ENCODE measurements at places on chromosomes 16 and 17.

GRCh38 chr17:14153374-14153773 is 83.3 kb downstream of the CDRT15 start:
- DNase-seq = no peak

DNA sequence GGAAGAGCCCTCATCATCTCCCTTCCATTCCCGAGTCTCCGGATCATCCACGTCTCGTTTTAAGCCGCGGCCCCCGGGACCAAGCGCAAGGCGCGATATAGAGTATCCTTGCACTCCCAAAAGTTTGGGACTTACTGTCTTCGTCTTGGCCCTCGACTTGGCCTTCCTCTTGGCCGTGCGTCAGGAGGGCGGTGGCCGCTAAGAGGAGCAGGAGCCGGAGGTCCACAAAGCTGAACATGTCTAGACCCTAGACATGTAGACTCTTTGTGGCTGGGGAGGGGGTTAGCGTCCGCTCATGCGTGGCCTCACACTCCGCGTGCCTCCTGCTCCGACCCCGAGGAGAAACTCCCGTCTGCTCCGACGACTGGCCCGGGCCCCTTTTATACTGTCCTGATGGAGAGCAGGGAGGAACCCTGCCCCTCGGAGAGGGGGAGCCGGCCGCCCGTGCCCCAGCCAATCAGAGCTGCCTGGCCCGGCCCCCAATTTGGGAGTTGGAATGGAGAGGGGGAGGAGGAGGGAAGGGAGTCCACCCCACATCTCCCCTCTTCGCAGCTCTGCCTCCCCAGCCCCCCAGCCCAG is at the start of gene COL1A1:
Gene COL1A1, minus strand, starts transcription at position 356 of the 579 bp plus-strand sequence. Its CDS starts 118 bp downstream, at position 238.
- DNase-seq = peak; percentile 93

DNA sequence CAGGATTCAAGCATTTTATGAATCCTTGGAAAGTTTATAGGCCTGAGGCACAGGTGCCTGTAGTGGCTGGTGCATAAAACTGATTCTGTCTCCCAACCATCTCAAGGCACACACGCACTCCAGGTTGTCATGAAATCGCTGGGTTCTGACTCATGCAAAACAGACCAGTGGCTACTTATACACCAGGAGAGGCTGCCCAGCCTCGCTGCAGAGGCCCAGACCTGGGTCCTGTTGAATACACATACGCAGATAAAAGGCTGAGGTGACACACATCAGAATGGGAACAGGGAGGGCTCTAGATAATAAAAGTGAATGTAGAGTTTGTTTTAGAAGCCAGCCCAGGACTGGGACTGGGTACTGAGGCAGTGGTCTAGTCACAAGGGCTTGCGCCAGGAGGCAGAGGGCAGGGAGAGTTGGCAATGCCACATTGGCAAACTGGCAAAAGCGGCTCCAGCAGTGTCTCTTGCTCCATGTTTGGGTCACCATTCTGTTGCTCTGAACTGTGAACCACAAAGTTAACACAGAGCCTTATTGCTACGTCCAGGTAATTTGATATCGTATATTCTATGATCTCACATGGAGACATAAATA is 13.6 kb downstream of the OR1D5 start:
- DNase-seq = no peak

DNA sequence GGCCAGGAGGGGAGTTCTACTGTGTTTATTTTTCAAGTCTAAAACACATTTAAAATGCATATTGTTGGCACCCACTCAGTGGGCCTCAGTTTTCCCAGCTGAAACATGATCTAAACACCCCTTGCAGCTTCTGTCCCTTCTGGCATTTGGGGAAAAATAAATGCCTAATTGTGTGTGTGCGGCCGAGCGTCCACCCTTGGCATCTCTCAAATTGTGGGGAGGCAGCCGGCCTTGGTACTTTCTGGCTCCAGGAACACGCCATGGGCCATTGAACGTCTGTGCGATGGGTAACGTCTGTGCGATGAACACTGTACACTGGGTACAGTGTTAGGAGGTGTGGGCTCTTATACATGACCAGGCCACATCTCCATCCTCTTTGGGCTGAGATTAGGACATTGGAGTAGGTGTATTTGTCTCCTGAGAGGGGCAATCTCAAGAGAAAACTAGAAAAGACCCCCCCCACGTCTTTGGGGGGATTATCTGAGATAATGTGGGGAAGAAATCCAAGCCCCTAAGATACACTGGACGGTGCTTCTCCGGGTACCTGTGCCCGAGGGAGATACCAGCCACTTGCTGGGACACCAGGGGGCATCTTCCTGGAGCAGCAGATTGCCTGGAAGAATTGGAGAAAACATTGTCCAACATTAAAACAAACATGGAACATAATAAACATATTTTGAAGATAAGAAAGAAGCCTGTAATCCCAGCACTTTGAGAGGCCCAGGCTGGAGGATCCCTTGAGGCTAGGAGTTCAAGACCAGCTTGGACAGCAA is 54.9 kb downstream of the RAB11FIP4 start:
- no peak for DNase-seq

GRCh38 chr17:73546770-73547536 is 97.3 kb downstream of the SDK2 start:
- no peak for DNase-seq

DNA sequence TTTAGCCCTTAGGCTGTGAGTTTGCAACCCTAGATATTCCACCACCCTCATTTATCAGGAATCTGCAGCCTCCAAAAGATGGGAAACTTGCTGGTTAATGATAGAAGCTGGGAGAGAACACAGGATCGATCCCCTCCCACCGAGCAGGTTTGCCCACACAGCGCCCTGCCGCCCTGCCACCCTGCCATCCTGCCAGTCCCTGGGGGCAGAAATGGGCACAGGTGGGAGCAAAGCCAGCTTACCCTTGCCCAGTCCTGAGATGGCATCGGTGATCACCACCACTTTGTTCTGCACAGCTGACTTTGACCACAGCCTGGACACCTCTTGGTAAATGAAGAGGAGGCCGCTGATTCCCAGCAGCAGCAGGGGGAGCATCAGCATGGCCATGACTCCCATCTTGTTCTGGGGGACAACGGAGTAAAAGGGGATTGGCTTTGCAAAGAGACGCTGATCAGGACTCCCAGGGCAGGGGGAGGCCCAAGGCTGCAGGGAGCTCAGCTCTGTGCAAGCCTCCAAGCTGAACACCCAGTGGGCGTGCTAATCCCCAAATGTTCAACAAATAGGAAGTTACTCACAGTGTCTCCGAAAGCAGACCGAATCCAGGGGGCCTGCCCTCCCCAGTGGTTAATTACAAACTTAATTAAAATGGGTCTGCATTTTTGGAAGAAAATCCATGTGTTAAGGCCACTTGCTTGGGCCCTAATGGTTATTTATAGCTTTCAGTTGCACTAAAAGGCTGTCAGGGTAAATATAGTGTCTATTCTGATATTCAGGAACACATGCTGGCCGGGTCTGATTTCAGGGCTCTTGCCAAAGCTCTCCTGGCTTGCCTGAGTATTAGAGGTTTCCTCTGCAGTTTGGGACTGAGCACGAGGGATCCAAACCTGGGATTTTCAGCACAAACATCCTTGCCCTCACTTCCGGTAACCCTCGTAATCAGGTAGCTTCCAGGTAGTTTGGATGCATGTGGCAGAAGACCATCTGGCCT is at the start of gene DHRS7C:
Gene DHRS7C, minus strand, starts transcription at position 704 of the 988 bp plus-strand sequence. Its CDS starts 308 bp downstream, at position 396.
- no peak for DNase-seq

- DNase-seq = no peak
These were observed 422.8 kb upstream of the CCL2 start for GRCh38 chr17:33832262-33832661.

DNA sequence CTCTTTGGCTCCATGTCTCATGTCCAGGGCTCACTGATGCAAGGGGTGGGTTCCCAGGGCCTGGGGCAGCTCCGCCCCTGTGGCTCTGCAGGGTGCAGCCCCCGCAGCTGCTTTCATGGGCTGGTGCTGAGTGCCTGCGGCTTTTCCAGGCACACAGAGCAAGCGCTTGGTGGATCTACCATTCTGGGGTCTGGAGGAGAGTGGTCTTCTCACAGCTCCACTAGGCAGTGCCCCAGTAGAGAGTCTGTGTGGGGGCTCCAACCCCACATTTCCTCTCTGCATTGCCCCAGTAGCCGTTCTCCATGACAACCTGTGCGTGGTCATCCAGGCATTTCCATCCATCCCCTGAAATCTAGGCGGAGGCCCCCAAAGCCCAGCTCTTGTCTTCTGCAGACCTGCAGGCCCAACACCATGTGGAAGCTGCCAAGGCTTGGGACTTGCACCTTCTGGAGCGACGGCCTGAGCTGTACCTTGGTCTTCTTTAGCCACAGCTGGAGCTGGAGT is 5.2 kb downstream of the IL32 start:
- DNase-seq = no peak

DNA sequence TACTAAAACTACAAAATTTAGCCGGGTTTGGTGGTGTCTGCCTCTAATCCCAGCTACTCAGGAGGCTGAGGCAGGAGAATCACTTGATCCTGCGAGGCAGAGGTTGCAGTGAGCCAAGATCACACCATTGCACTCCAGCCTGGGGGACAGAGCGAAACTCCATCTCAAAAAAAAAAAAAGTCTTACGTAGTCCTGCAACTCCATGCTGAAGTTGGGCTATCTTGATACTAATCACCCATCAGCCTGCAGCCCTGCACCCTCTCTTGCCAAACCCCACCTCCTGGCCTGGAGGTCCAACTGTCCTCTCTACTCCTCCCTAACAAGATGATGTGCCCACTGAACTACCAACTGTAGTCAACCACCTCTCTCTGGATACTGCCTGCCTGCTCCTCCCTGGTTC is 4.8 kb downstream of the TMEM170A start:
- no peak for DNase-seq

DNA sequence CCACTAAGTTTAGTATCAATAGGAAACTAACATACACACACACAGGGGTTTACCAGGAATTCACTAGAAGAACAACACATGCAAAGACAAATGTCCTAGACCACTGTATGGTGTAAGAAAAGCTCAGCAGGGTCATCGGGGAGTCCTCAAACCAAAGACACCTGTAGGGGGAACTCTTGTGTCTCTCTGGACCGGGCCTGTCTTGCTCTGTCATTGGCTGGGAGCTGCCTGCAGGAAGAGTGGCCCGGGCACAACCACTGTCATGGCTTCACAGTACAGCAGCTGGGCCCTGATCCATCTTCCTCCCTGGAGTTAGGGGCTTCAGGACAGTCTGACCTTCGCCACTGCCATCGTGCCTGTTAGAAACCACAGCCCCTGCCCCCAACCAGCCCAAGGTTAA is 263.6 kb upstream of the DYNLRB2 start:
- DNase-seq = no peak

GRCh38 chr17:61619493-61619892 is 28.5 kb upstream of the NACA2 start:
- DNase-seq = no peak

- DNase-seq = peak; percentile 83
These were observed 724 bp downstream of the UBE2I start for GRCh38 chr16:1309888-1310831.

DNA sequence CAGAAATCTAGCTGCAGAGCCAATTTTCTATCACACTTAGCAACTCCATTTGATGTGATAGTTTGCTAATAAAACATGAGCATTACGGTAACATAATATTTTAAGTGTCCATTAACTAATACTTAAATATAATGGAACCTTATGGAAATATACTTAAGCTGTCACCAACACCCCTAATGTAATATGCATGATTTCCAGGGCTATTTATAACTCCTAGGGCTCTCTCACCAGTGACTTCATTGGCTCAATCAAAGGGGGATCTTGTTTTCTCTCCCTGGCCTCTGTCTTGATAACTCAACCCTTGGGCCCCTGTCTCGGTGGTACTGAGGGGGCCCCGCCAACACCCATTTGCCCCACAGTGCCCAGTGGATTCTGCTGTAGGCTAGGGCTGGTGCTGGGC is 170.4 kb downstream of the SALL1 start:
- no peak for DNase-seq

DNA sequence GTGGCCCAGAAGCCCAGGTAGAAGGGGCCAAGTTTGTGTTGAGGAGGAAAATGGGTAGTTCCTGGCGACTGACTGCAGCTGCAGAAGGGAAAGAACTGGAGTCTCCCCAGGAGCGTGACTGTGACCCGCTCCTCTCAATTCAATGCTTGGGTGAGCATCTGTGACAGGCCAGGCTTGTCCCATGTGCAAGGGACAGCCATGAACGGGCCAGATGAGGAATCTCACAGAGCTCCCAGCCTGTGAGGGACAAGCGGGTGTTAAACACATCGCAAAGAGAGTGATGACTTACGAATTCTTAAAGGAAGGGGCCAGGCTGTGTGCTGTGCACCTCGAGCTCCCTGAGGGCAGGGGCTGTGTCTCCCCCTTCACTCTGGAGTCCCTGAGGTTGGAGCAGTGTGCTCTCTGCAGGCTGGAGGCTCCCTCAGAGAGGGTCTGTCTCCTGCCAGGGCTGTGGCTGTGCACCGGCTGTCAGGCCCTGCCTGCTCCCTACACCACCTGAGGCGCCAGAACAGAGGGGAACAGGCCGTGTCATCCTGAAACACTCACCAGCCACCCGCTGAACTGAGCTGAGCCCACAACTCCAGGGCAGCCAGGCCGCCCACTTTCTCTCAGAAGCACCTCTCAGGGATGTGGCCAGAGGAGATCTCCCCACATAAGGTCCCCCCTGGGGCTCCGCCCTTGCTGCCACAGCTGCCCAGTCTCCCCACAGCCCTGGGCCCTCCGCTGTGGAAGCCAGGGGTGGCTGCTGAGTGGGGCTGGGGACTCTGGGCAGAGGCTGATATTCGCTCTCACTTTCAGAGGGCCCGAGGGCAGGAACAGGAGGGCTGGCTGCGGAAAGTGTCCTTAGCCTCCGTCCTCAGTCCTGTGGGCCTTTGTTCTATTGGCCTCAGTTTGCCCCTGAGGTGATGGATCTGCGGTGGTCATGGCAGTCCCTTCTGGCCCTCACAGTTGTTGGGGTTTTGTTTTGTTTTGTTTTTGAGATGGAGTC is 25.7 kb upstream of the NXPH3 start:
- DNase-seq = no peak

DNA sequence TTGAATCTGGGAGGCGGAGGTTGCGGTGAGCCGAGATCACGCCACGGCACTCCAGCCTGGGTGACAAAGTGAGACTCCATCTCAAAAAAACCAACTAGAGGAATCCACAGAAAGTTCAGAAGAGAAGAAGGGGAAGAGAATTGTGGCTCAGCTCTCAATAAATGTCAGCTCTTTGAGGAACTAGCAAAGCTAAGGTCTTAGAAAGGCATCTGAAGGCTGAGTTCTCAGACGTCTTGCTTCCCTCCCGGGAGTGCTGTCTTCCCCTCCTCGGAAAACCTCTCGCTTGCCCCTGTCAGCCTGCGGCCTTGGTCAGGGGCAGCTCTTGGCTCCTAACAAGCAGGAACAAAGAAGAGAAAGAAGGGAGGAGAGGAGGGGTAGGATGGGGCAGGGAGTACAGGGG is 5.3 kb downstream of the SHPK start:
- no peak for DNase-seq

DNA sequence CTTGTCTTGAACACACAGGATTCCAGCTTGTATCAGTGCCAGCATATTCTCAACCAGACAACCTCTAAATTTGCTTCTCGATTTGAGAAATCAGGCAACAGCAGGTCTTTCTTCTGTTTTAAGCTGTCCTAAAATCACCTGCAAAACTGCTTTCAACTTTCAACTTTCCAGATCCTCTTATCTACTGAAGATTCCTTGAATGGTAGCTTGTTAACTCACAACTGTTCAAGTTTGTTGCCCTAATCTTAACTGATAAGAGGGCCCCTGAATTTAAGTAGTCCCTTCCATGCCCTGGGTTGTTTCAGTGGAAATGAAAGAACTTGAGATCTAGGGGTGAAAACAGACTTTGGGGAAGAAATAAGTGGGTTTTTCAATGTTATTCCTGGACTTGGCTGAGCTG is 57.2 kb downstream of the CHD9 start:
- no peak for DNase-seq

GRCh38 chr17:72706396-72706981 is 386.0 kb downstream of the SLC39A11 start:
- DNase-seq = no peak
